Left renal pelvis (tissue), 4 donors: ENCODE measurements at places on chromosomes 11 and 22.

DNA sequence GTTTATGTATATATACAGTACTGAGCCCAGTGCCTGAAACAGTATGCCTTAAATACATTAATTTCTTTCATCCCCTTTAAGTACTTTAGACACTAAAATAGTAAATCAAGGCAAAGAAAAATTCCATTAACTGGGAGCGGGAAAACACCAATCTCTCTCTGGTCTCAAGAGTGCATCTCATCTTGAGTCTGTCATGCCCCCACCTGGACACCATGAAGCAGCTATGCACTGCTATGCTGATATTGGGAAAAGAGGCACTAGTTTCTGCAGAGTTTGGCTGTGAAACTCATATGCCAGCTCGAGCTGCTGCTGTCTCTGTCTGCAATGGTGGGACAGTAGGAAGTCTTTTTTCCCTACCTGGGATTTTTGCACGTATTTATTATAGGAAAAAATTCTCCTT is 754.4 kb upstream of the RAG2 start:
- DNase-seq = no peak

DNA sequence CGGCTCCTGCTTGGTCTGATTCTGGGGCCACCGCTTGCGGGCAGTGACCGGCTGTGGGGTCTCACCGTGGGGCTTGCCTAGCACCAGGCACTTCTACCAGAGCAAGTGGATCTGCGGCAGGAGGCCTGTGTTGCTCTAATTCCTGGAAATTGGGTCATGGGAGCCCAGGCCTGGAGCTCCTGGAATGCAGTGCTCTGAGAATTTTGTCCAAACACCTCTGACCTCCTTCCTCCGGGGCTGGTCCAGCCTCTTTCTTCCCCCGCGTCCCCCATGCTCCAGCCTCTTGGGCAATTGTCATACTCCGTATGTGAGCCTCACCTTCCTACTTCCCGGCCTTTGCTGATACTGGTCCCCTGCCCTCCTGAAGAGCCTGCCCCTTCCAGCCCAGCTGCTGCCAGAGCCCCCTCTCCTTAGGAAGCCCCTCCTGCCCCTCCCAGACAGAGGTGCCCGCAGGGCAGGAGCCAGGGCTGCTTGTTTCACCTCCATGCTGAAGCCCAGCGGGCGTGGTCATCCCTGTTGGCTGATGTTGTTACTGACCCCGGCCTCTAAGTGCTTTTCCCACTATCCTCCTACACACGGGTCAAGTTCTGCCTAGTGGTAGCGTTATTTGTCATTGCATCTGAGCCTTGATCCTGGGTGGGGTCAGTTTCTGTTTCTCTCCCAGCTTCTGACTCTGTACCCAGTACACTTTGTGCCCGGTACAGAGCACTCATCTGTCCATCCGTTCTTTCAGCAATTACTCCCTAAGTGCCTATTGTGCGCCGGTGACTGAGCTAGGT is 9.6 kb downstream of the MGAT3 start:
- DNase-seq = no peak

DNA sequence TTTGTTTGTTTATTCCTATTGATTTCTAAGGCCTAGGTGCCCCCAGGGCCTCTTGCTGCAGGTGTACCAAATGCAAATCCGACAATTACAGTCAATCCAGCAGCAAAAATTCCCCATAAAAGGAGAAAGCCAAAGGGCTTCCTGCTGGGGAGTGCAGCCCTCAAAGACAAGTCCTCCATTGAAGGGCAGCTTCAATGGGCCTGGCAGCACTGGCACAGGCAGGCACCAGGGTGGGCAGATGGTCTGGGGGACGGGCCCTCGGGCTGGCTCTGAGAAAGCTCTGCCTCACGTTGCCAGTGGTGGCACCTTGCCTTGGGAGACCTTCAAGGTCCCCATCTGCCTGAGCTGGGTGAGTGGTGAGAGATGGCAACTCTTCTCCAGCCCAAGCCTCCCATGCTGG is 128.0 kb downstream of the DSCAML1 start:
- no peak for DNase-seq

DNA sequence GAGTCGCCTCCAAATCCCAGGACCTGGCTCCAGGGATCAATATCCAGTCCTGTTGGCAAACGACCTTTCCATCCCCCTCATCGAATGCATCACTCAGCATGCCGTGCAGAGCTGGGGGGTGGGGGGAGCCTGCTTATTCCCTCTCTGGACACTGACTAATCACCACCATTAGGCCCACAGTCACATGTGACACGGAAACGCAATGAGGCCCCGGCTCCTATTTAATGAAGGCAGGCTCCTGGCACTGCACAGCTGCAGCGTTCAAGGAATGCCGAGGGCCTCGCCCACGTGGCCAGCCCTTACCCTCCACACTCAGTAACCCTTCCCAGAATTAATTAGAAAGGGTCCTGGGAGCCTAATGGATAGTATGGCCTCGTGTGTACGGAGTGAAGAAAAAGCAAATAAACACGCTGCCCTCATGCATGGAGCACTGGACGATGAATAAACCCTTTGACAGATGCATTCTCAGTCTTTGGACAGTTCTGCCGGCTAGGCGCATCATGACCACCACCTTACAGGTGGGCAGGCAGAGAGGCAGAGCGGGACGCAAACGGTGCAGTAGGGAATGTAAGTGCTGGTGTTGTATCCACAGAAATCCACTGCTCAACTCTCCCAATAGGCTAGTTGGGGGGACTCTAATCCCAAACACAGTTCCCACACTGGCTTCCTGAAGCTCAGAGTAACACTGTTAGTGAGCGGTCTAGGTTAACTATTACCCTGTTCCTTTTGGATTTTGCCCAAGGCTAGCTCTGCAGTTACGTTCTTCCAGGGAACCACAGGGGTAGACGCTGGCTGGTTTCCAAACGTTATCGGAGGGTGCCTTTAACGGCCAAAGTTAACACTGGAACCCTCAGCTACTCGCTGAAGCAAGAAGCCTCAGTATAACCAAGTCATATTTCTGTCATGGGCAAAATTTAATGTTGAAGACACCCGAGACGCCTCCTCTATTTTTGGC is 490.1 kb downstream of the OPCML start:
- DNase-seq = no peak

DNA sequence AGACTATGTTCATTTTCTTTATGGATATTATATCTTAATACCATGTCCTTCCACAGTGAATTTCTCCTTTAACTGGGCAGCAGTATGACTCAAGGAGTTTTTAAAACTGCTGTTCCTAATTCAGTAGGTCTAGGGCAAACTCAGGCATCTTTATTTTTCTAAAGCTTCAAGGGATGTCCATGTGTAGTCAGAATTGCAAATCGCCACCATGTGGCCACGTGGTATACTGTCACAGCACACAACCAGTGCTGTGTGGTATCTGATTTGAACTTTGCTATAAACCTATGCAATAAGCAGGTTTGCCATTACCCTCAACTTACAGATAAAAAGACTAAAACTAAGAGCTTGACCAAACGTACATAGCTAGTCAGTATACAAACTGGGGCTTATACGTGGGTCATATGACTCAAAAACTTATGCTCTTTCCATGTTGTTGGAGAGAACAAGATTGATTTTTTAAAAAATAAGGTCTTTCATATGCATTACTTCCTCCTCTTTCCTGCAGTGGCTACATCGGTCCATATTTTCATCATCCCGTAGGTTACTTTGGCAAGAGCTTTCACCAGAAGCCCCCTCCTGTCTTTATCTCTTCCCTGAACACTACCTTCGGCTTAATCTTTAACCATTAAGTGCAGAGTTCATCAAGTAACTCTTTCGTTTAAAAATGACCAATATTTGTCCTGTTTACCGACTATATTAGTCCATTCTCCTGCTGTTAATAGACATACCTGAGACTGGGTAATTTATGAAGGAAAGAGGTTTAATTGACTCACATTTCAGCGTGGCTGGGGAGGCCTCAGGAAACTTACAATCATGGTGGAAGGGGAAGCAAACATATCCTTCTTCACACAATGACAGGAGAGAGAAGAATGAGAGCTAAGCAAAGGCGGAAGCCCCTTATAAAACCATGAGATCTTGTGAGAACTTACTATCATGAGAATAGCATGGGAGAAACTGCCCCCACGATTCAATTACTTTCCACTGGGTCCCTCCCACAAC is 8.0 kb upstream of the HTATIP2 start:
- no peak for DNase-seq

DNA sequence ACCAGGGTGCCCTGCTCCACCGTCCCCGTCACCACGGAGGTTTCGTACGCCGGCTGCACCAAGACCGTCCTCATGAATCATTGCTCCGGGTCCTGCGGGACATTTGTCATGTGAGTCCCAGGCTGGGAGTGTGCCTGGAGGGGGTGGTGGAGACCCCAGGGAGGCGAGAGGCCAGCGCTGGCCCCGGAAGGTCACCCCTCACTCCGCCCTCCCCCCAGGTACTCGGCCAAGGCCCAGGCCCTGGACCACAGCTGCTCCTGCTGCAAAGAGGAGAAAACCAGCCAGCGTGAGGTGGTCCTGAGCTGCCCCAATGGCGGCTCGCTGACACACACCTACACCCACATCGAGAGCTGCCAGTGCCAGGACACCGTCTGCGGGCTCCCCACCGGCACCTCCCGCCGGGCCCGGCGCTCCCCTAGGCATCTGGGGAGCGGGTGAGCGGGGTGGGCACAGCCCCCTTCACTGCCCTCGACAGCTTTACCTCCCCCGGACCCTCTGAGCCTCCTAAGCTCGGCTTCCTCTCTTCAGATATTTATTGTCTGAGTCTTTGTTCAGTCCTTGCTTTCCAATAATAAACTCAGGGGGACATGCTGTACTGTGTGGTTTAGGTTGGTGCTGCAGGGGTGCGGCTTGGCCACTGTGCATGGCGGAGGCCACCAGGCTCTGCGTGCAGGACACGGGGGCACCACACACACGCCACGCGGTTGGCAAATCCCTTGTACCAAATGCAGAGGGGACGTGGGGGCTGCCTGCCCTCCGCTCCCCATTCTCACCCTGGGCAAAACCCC is 35.4 kb downstream of the MUC2 start:
- no peak for DNase-seq

DNA sequence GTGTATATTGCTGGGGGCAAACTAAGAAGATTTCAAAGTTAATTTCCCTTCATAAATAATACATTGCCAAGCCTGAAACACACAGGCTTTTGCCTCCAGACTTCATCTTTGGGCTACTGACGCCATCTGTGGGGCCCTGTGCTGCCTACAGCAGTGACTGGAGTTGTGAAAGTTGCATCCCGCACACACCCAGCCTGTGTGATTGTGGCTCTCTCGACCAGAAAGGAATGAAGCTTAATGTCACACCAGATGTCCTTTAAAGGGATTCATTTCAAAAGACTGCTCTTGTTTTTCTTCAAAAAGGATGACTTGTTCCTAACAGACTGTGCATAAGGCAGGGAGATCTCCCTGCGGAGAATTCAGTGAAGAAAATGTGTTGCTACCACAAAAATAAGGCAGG is 210.5 kb downstream of the FAM181B start:
- DNase-seq = no peak

- DNase-seq = no peak
Measured at GRCh38 chr11:121108413-121108812, 7.4 kb downstream of the TECTA start.
